ENCODE measurements at places on chromosomes 7 and 10.

DNA sequence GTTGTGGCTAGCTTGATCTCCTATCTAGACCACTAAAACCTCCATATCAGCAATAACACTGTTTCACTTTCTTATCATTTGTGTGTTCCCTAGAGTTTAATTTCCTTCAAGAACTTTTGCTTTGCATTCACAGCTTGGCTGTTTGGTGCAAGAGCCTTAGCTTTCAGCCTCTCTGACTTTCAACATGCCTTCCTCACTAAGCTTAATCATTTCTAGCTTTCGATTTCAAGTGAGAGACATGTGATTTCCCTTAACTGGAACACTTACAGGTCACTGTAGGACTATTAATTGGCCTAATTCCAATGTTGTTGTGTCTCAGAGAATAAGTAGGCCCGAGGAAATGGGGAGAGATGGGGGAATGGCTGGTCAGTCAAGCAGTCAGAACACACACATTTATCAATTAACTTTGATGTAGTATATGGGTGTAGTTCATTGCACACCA, 10.6 kb upstream of the BPGM start:
- no peak for DNase-seq

- no peak for DNase-seq
These were observed 14.8 kb downstream of the NPS start for GRCh38 chr10:127563718-127564553.

GRCh38 chr7:16098585-16099179, 322.7 kb downstream of the CRPPA start:
- DNase-seq, result no peak

DNA sequence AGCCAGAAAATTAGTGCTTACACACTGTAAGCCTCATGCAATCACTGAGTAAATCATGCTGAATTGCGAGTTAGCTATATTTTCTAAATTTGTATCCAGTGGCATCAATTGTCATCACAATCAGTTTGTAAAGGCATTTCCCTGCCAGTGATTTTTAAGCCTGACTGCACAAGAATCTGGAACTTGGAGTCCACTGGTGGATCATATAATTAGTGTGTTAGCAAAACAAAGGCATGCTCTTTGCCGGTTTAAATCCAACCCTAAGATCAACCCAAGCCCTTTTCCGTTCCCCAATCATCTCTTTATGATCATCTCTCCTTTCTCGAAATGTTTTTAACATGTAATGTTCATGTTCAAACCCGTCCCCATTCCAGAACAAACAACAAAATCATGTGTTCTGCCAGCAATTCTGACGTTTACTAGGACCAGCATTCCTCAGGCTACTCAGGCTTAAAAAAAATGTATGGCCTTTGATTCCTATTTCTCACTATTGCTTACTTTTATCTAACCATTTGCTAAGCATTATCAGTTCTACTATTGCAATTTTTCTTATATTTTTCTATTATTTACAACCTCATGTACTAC, 649.2 kb downstream of the SORCS1 start:
- no peak for DNase-seq

- no peak for DNase-seq
These were observed 53.2 kb upstream of the ZNF33B start for GRCh38 chr10:42691361-42692120.

DNA sequence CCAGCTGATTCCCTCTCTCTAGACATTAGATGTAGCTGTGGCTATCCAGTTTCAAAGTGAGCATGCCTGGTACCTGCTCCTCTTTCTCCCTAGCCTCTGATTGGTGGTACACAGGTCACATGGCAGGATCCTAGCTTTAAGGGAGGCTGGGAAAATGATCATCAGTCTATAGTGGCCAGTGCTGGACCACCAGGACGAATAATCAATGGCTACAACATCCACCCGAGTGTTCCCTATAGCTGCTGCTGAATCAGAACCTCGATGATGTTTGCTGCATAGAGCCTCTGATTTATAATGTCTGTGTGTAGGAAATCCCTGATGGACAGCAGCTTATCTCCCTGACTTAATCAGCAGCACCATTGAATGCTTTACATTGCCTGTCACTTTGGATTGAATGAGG, 28.9 kb upstream of the LMTK2 start:
- DNase-seq, result no peak

GRCh38 chr7:158992759-158993158, 136.4 kb downstream of the DYNC2I1 start:
- no peak for DNase-seq
